ENCODE measurements at places on chromosomes 16 and 17.
A peak's percentile ranks its signal among the peaks of the same experiment; 100 is the strongest.

GRCh38 chr17:64540118-64540776 is 33.5 kb downstream of the CEP95 start:
- DNase-seq = no peak

DNA sequence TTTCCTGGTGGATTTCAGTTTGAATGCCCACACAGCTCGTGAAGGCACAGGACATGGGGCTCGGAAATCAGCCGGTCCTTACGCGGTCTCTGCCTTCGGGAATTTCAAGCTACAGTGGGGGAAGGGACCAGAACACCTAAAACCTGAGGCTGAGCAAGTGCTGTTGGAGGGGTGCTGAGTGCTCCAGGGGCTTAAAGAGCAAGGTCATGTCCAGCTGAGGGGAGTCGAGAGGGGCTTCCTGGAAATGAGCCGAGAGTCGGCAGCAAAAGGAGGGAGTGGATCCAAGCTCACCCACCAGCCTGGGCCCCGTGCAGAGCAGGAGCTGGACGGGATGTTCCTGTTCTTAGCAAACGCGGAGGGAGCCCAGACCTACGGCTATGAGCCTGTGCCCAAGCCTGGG is 73.2 kb upstream of the RPL38 start:
- DNase-seq = no peak

- DNase-seq = peak; percentile 94
Observed at GRCh38 chr17:62653002-62653825, 25.7 kb downstream of the MRC2 start.

GRCh38 chr17:82605939-82606600 is 42.2 kb downstream of the WDR45B start:
- DNase-seq = no peak

DNA sequence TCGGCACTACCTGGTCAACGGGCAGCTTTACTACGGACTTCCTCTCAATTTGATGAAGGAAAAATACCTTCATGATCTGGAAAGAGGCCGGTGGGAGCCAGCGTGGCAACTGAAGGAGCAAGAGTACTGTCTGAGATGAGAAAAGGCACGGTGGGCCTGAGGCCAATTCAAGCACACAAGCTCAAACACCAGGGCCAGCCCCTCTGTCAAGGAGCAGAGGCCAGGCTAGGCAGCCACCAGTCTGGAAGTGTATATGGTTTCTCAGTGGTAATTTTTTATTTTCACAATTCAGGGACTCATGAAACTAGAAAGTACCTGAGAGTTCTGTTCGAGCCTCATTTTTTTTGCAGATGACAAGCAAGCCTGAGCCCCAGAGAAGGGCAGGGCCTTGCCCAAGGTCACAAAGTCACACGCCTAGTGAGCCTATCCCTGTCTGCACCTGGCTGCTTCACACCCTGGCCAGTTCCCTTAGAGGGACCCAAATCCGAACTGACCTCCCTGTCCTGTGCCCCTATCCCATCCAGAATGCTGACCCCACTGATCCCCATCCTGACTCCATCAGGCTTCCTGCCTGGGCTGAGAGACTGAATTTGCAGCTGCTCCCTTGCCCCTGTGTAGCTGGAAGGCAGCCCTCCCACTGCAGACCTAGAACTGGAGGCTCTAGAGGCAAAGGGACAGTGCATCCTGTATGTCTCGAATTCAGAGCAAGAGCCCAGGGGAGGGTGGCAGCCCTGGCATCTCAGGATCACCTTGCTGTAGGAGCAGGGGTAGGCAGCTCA is 4.8 kb upstream of the TBX2 start:
- no peak for DNase-seq

GRCh38 chr17:75116737-75117136 is 7.0 kb downstream of the ARMC7 start:
- no peak for DNase-seq

- DNase-seq = no peak
Observed at GRCh38 chr17:57965521-57966160, 10.4 kb upstream of the CUEDC1 start.

GRCh38 chr17:70256751-70257150 is 87.4 kb downstream of the KCNJ2 start:
- DNase-seq = no peak

GRCh38 chr16:65312071-65312470 is 190.2 kb upstream of the CDH11 start:
- DNase-seq = no peak

- no peak for DNase-seq
Observed at GRCh38 chr17:15319452-15320010, 21.9 kb downstream of the TEKT3 start.

DNA sequence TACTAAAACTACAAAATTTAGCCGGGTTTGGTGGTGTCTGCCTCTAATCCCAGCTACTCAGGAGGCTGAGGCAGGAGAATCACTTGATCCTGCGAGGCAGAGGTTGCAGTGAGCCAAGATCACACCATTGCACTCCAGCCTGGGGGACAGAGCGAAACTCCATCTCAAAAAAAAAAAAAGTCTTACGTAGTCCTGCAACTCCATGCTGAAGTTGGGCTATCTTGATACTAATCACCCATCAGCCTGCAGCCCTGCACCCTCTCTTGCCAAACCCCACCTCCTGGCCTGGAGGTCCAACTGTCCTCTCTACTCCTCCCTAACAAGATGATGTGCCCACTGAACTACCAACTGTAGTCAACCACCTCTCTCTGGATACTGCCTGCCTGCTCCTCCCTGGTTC is 4.8 kb downstream of the TMEM170A start:
- no peak for DNase-seq

DNA sequence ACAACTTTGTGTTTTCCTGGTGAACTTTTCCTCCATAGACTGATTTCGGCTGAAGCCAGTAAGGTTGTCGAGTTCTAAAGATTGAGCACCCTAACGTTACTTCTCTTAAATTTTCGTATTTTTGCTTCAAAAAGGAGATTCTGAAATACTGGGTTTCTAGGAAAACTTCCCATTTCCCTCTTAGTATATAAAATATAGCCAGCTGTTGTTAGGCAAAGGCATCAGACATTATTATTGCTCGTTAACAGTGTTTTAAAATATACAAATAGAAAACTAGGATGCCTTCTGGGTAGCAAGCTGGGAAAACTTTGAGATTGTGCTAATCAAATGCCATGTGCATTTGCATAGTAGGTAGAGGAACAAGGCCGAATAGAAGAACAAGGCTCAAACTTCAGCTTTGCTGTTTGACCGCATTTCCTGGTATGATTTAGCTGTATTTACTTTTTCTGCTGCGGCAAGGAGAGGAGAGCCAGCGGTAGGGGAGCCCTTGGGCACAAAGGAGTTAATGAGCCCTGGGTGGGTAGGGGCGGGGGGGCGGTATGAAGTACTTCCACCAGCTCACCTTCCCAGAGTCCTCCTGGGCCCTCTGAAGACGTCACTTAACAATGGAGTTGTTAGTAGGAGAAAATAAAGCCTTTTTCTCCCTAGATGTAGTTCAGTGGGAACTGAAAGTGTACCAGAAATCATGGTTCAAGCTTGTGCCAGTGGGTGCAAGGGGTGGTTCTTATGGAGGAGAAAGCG is 151.9 kb downstream of the MSI2 start:
- no peak for DNase-seq

DNA sequence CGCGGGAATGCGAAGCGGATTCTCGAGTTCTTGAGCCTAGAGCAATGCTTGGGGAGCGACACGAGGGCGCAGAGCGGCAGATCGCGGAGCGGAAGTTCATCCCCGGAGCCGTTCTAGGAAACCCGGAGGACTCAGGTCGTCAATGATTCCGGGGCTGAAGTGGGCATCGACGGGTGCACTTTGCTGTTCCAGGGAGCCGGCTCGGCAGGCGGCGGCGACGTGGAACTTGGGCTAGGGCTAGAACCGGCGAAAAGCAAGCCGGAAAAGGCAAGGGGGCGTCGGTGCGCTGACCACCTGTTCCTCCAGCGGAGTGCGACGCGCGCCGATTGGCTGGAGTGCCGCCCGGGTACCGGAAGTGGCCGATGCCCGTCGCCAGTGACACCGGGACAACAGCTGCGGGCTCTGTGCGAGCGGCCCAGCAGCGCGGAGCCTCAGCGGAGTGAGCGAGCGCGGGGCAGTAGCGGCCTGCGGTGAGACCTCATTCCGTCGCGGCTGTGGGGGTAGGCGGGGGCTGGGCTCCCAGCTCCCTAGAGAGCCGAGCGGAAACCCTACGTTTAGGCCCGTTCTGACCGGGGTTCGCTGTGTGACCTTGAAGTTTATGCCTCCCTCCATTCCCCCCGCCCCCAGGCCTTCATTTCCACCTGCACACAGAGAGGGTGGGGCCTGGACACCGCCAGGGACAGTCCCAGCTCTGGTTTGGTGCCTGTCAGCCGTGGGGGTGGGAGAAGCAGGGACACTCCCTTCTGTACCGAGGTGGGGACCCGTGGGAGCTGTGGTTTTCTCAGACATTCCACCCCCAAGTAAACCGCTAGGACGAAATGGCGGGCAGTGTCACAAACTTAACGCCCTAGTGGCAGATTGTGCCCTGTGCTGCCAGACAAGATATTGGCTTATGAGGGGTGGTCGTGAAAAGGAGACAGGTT is at the start of gene ZFP3:
Gene ZFP3 (plus strand): TSS at position 362 of the 923 bp plus-strand sequence. CDS start 13,038 bp downstream, outside the sequence.
- peak; percentile 48 for DNase-seq

DNA sequence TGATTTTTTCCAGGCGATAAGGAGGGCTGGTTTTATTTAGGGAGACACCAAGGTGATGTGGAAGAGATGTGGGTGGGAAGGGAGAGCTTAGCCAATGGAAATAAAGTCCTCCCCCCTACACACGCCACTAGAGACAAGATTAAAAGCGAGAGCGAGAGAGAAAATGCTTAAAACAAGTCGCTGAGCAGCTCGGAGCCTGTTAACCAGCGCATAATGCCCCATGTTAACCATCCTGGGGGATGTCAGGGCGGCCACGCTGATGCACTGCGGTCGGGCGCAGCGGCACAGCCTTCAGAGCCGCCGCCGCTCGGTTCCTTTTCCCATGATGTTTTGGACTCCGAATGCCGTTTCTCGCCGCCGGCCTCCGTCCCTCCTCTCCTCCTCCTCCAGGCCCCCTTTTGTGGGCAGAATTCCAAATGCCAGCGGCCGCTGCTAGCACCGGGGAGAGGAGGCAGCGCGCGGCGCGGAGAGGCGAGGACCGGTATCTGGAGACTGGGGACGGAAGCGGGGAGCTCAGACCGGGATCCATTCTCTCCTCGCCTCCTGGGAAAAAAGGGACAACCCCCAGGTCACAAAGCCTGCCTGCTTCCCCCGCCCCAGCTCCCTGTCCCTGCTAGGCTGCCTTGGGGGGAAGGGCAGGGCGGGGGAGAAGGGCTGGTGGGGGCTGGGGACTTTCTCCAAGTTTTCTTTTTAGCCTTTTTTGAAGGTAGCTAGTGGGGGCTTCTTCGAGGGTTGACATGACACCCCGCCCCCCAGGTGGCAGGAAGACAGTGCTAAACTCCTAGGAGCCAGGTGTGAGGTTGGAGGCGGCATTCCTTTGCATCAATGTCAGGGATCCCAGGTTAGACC is 98.1 kb upstream of the CCL2 start:
- no peak for DNase-seq

DNA sequence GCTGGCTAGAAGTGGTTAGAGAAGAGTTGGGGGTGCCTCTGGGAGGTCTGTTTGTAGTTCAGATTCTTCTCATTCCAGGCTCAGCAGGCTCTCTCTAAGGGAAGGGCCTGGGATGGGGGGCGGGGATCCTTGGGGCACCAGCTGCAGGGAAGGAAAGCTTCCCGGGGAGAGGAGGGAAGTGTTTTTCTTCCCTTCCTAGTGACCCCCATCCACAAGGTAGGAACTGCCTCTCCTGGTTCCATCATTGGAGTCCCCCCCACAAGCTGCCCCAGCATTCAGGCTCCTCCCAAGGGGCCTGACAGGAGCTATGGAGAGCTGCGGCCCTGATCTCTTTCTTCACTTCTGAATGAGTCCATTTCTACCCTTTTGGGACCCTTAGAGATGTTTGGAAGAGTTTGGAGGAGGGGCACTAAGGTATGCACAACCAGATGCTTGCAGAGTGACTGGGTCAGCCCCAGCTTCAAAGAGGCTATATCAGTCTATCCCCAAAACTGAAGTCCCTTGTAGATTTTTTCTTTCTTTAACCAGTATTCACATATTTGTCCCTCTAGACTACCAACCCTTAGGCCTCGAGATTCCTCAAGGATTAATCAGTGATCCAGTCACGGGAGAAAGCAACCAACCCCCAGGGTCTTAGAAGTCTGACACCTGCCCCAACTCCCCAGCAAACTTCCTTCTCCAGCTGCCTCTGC is 13.9 kb upstream of the FZD2 start:
- no peak for DNase-seq

GRCh38 chr17:29592850-29593551 is at the start of gene ANKRD13B:
Gene ANKRD13B (plus strand): TSS chr17:29593132. CDS start chr17:29593622, 490 bp downstream.
- no peak for DNase-seq

GRCh38 chr17:67632141-67632540 is 85.6 kb upstream of the NOL11 start:
- DNase-seq = no peak

DNA sequence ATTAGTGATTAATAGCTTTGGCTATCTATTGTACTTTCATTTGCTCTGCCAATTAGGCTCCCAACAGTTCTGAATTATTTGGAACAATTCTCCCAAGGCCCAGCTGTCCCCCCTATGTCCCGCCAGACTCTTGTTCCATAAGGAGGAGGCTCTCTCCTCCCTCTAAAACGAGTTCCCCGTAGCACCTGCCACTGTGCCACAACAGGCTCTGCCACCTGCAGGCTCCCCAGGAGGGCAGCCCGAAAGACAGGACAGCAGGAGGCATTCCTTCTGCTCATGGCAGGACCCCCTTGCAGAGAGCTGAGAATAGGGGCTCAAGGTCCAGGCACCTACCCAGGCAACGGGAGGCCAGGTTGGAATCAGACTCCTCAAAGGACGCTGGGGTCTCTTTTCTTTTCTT is 9.0 kb downstream of the PITPNM3 start:
- DNase-seq = no peak

- no peak for DNase-seq
Observed at GRCh38 chr17:67151717-67152116, 93.3 kb downstream of the HELZ start.

- DNase-seq = no peak
Observed at GRCh38 chr16:86758932-86759331, 180.6 kb downstream of the FOXL1 start.

DNA sequence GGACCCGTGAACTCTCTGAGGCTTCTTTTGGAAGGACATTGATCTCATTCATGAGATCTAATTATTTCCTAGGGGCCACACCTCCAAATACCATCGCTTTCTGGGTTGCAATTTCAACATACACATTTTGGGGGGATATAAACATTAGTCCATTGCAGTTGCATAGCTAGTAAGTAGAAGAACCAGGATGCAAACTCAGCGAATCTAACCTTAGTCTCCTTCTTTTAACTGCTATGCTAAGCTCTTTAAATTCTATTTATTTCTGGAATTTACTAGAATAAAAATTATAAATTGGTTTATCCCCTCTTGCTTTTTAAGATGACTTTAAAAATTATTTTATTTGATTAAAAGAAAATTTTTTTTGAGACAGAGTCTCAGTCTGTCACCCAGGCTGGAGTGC is 232.5 kb upstream of the EEF2KMT start:
- DNase-seq = no peak

All from stimulated activated CD4-positive, alpha-beta T cell treated with anti-CD3 and anti-CD28 coated beads, TNF-alpha, amount 100 ng/mL, for 48 hours (primary cell).